Activated T-helper 1 cell treated with anti-CD3 and anti-CD28 coated beads, Interleukin-2, amount 50 U/mL, for 16 hours (primary cell): ENCODE measurements at places on chromosomes 11 and 22.

DNA sequence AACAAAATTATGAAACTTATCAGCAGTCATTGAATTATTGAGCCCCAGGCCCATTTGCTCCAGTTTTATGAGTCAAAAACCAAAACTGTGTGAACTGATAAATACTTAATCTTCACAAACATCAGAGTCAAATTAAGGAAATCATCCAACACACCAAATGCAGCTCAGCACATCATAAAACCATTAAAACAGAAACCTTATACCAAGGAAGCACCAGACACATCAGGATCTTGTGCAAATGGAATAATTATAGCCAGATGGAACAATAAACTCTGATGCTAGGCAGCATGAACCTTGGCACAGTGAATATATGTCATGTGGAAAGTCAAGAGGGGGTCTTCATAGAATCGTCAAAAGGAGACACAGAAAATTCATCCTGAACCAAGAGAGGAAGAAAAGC is 410.7 kb upstream of the API5 start:
- no peak for DNase-seq

- DNase-seq, result no peak
Observed at GRCh38 chr11:132119573-132119972, 749.2 kb downstream of the NTM start.

- DNase-seq, result no peak
Observed at GRCh38 chr11:115605871-115606497, 101.8 kb upstream of the CADM1 start.

GRCh38 chr22:42282252-42282942 is 11.9 kb upstream of the TCF20 start:
- no peak for DNase-seq

GRCh38 chr11:92439133-92439532 is 214.5 kb downstream of the FAT3 start:
- DNase-seq, result no peak

GRCh38 chr11:474914-475506 is 24.9 kb downstream of the PTDSS2 start:
- no peak for DNase-seq

DNA sequence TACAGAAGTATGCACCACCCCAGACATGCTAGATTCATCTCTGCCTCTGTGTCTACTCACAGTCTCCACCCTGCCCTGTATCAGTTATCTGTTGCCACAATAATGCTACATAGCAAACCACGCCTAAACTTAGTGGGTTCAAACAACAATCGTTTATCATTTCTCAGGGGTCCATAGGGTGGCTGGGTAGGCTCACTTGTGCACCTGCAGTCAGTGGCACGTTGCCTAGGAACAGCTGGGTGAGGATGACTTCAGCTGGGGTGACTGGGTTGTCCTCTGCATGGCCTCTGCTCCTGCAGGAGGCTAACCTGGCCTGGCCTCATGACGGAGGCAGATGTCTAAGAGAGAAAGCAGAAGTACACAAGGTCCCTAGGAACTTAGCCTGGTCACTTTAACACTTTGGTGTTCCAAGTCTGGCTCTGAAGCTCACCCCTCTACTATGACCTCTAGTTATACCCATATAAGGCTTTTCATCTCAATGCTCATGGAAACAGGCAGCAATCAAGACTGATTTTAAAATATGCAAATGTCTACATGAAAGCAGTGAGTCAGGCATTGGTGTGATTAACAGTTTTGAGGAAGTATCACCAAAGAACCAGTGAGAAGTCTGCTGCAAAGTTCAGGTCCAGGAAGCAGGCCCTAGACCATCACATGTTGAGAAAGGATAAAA is 10.7 kb downstream of the OLFML1 start:
- no peak for DNase-seq

GRCh38 chr22:42324990-42325710 is 54.7 kb upstream of the TCF20 start:
- no peak for DNase-seq

- DNase-seq, result no peak
Observed at GRCh38 chr11:35303596-35304385, 115.6 kb downstream of the SLC1A2 start.

DNA sequence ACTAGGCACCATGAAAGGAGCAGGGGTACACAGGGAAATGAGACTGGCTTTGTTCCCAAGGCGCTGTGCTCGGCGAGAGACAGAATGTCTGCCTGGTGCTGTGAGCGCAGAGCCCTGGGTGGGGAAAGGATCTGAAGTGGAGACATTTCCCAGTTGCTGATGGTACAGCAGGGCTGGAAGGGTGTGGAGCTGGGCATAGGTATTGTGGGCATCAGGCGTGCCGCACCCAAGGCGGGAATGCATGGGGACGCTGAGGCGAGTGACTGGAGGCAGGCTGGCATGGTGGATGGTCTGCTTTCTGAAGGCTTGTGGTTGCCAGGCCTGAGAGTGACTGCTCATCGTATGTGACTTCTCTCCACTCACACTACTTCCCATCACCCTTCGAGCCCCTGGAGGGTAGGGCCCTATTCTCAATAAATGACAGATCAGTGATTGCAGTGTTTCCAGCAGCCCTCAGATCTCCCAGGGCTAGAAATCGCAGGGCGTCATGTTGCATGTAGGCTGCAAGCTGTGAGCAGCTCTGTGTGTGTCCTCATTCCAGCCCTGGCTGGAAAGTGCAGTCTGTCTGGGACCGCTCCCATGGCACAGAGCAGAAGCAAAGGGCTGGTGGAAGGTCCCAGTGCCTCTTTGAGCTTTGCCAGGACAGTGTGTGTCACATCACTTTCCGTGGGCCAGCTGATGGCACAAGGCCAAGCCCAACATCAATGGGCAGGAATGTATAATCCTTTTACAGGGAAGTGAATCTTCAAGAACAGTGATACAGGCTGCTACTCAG is 67.7 kb downstream of the TBC1D22A start:
- no peak for DNase-seq

- DNase-seq, result no peak
Observed at GRCh38 chr11:10797531-10797930, 11.2 kb downstream of the EIF4G2 start.

DNA sequence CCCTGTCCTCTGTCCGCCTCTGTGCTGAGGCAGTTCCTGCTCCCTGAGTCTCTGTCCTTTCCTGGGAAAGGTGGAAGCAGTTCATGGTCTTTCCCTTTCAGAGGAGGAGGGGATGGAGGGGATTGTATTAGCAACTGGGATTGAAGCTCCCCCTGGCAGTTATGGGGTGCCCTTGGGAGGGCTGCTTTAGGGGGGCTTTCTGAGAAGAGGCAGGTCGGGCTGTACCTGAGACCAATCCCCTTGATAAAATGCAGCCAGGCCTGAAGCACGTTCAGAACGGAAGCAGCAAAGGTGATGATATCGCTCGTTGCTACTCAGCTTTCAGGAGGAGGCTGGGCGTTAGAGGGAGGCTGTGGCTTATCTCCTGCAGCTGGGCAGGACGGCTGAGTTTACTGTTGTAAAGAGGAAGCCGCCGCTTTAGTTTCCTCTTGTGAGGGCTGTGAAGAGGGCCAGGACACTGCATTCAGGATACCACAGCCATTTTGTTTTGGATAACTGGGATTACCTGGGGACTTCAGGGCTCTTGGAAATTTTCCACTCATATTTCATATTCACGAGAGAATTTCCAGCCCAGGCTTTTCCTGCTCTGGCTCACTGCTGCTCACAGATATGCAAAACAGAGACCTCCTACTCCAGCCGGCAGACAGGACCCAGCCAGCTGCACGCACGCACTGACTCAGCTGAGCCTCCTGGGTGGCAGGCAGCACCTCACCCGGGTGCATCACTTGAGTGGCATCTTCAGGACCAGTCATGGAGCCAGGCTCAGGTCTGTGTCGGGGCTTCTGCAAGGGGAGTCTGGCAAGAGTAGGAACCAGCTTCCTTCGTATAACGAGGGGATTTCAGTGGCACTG is 798 bp downstream of the AMPD3 start:
- peak; percentile 50 for DNase-seq

GRCh38 chr11:107592231-107592590 is 1.3 kb downstream of the ELMOD1 start:
- DNase-seq, result no peak

- no peak for DNase-seq
Observed at GRCh38 chr11:115941481-115941993, 437.3 kb upstream of the CADM1 start.

DNA sequence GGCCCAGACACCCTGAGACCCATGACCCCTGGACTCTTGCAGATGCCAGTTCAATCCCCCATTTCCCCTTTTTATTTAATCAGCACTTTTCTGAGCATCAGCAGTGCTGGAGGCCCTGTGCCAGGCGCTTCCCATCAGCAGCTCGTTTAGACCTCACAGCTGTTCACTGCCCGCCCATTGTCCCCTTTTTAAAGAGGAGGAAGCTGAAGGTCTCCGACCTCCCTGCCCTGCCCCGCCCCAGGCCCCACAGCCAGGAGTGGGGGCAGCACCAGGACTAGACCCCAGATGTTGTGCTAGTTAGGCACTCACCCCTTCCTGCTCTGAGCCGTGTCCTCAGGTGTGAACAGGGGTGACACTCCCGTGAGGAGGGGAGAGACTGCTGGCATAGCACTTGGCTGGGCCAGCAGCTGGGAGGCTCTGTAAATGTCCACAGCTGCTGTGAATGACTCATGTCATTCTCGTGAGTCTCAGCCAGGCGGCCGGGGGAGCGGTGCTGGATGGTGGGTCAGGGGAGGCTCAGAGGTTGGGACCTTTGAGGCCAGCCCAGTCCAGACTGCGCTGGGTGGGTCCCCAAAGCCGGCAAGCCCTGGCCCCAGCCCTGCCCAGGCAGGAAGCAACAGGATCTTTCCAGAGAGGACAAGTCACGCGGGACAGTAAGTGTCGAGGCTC is 19.9 kb downstream of the EMID1 start:
- no peak for DNase-seq

- DNase-seq, result no peak
Observed at GRCh38 chr11:120055646-120056045, 82.3 kb downstream of the TRIM29 start.

DNA sequence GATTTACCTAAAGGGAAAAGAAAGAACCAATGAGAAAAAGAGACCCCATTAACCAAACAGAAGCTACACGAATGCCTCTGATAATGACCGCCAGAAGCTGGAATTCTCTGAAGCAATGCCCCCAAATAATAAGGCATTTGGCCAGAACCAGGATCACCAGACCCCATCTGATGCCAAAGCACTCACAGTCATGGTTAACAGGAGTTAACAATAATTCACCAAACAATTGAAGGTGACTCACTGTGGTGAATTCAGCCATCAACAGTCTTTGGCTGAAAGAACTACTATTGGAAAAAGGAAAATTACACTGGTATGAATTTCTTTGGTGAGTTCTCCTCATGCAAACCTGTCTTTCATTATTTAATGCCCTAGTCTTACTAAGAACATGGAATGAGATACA is 21.9 kb upstream of the NFRKB start:
- no peak for DNase-seq

DNA sequence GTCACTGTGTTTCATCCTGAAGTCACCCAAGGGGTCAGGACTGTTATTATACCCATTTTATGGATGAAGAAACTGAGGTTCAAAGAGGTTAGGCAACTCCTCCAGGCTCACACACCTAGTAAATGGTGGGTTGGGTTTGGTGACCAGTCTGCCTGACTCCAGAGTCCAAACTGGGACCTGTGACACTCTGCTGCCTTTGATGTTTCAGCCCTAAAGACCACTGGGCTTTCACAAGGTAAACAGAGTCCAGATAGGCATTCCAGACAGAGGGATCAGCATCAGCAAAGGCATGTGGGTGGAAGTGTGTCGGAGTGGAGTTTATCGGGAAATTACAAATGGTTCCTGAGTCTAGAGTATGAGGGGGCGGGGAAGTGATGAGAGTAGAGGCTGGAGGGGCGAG is 38.5 kb downstream of the MICAL2 start:
- DNase-seq, result no peak

- no peak for DNase-seq
Observed at GRCh38 chr11:2465202-2466068, 20.6 kb downstream of the KCNQ1 start.

DNA sequence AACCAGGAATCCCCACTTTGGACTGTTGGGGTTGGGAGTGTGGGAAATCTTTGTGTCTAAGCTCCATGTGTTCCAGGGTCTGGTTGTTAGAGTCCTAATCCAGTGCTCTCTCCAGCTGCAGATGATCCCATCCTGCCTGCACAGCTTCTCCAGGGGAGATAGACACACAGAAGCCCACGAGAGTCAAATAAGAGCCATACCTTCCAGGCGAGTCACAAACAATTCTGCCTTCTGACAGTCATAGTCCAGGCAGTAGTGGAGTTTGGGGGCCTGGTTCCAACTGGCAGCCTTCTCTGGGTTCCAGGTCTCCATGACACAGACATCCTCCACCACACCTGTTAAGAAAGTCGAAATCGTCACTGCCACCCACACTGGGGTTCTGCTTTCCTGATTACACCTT is 32.1 kb downstream of the SYT13 start:
- DNase-seq, result no peak

GRCh38 chr11:74493791-74494630 is 487 bp upstream of the LIPT2 start:
- DNase-seq, result no peak

DNA sequence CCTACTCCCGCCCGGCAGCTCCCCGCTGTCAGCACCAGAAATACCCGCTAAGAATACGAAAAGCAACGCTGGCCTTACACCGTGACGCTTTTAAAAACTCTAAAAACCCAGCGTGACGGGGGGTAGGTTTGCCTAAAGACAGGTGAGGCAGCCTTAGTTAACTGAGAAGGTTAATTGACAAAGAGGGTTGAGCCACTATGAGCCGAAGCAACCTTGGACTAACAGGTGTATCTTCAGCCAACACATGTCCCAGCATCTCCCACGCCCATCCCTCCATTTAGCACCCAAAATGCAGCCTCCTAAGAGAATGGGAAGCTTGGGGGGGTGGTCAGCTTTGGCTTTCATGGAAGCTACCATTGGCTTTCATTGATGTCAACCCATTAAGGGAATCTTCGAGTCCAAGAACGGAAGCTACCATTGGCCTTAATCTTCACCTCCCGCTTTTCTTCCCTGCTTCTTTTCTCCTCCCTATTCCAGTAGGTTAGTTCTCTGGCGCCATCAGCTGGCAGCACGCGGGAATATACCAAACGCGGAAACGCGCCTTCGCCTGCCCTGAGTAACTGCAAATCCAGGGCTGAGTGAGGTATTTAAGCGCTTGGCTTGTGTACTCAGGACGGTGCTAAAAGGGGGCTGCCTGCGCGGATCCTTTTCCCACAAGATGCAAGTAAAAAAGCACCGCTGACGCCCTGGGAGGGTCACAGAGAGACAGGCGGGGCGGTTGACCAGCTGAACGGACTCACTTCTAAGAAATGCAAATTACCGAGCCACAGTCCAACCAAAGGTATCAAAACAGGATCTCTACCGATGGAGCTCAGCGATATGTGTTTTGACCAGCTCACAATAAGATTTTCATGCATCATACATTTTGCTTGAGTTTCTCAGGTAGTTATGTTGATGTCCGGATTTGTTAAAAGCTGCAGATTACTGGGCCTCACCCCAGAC is 38.5 kb upstream of the GLYATL1 start:
- no peak for DNase-seq

DNA sequence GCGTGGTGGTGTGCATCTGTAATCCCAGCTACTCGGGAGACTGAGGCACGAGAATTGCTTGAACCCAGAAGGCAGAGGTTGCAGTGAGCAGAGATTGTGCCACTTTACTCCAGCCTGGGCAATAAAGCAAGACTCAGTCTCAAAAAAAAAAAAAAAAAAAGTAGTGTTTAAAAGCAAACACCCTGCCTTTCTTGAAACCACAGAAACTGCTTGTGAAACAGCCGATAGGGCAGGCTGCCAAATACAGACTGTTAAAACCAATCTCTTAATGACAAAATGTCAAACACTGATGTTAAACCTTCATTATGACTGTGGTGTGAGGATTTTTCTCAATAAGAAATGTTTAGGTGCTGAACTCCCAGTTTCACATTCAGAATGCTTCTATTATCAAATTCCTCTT is 27.3 kb downstream of the MARK2 start:
- peak; percentile 54 for DNase-seq
